ENCODE measurements at places on chromosomes 7 and 10. TPM values are rescaled to one million over a fixed set of nuclear protein-coding genes. Genes with fewer than 3 reads are reported as not detected.

DNA sequence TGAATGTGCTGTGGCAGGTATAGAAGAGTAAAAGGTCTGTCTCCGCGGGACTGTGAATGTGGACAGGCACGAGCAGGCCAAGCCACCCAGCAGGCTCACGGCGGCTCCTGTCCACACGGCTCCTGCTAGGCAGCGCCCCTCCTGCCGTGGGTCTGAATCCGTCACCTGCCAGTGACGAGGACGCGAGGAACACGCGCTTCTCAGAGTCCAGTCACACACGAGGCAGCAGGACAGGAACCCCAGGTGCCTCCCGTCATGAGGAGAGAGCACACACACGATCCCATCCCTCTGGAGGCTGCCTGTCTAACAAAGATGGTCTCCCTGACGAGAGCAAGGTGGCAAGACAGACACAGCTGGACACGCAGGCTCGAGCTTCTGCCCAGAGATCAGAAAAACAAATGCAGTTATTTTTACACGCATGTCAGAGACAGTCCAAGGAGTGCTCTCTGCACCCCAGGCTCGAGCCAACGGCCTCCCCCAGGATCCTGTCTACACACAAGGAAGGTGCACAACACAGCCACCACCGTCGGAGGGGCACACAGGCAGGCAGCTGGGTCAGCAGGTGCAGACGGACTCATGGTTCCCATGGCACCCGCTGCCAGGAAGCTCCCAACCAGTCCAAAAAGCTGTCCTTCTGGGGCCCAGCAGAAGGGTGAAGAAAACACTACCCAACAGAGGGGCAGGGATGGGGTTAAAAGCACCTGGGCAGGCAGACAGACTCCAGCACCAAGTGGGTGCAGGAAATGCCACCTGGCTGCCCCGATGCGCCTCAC, 103.2 kb downstream of the MAD1L1 start:
- DNase-seq, result no peak

DNA sequence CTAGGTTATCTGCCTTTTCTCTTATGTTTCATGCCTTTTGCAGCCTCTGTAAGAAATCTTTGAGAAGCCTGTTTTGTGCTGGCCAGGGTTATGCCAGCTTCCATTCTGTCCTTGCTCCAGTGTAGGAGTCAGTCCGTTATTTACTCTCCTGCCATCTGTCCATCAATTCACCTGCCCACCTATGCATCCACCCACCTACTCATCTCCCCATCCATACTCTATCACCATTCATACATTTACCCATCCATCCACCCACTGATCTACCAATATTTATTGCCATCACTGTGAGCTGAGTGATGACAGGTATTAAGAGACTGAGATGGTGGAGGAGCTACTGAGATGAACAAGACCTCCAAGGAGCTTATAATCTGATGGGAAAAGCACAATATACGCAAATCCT, 12.7 kb upstream of the PPIF start:
- DNase-seq, result no peak

GRCh38 chr10:108872854-108873253, 1050.5 kb downstream of the XPNPEP1 start:
- DNase-seq, result no peak

GRCh38 chr7:46741938-46742540, 821.0 kb upstream of the IGFBP3 start:
- DNase-seq, result no peak

GRCh38 chr10:86373251-86373650, 6.7 kb upstream of the GRID1 start:
- no peak for DNase-seq

The SUN3 gene
- total RNA-seq, result not detected

- DNase-seq, result no peak
Observed at GRCh38 chr10:112520914-112521313, 73.9 kb downstream of the VTI1A start.

The MSRB2 gene
- total RNA-seq, result 25.0 TPM

- peak; percentile 87 for DNase-seq
Observed at GRCh38 chr10:79162861-79163665, 94.3 kb downstream of the ZMIZ1 start.

DNA sequence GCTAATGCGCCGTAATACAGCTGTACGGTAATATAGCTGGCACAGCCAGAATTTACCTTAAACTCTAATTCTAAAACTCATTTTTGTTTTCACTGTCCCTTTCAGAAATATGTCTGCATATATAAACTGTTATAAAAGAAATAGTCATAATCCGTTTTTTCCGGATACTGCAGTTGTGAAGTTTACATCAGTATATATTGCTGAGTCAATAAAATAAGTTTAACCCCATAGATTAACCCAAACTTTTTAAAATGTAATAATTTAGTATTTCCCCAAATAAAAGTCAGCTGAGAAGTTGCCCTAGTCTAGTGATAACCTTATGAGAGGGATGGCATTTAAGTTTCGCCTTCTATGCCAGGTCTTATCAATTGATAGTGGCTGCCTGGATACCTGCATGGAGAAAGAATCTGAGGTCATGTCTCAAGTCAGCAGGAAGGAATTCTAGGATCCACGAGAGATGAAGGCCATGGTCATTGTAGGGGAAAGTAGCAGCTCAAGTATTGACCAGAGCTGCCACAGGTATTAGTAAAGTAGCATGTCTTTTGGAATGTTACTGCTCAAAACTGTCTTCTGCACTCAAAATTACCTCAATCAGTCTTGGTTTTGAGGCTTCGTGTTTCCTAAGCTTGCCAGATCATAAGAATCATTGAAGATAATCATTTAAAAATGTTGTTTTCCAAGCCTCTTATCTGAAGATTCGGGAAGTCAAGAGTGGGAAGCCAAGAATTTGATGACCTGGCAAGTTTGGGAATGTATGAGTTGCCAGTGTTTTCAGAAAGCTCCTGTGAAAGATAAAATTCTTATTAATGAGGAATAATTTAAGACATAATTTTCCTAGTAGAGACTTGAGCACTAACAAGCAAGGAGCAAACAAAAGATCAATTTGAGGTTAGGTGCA, 10.8 kb downstream of the PRPS1L1 start:
- no peak for DNase-seq

The WEE2 gene
- total RNA-seq, result not detected

GRCh38 chr7:103395071-103395470, 47.6 kb downstream of the PSMC2 start:
- no peak for DNase-seq

DNA sequence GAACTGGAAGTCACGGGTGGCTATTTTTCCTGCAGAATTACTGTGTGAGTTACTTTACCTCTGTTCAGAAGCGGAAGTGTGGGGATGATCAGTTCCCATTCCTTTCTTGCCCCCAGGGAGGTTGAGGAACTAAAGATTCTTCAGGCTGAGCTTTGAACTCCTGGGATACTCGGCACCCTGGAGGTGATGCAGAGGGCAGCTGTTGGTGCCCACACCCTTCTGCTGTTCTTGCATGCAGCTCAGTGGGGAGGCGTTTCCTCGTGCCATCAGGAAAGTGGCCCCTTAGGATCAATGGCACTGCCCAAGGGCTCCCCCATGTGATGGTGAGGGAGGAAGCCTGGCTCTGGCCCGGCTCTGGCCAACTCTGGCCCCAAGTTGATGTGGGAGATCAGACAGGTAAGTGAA, 44.7 kb upstream of the MXI1 start:
- DNase-seq, result no peak

- no peak for DNase-seq
Observed at GRCh38 chr10:118785551-118785950, 30.8 kb upstream of the CACUL1 start.

DNA sequence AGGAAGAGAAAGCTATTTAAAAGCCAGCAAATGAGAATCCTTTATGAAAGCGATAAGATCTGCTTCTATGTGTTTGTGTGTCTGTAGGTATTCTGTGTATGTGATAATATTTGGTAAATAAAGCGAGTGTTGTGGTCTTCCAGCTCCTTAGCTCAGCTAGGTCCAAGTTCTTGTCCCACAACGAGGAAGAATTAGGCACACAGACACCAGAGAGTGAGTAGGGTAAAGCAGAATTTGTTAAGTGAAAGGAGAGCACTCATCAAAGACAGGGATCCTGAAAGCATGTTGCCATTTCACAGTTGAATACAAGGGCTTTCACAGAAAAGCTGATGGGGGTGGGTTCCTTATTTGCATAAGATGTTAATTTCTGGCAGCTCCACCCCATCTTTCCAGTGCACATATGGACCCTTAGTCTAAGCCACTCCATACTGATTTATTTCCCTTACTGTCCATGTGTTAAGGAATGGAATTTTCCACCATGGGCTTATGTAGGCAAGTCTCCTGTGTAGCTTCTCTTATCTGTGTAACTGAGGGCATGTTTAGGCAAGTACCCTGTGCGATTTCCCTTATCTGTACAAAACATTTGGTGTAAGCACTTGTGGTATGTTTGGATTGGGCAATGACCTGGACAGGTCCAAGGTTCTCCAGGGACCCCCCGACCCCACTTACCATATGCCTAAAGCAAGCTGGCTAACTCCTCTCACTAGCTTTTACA, 165.9 kb upstream of the VIPR2 start:
- DNase-seq, result no peak

- DNase-seq, result no peak
Observed at GRCh38 chr7:150556521-150557138, 10.6 kb upstream of the GIMAP4 start.

The ZFYVE27 gene
- total RNA-seq, result 32.6 TPM

GRCh38 chr10:63611078-63611477, 89.9 kb downstream of the REEP3 start:
- peak; percentile 71 for DNase-seq

The C10orf67 gene
- 0.25 TPM for total RNA-seq

DNA sequence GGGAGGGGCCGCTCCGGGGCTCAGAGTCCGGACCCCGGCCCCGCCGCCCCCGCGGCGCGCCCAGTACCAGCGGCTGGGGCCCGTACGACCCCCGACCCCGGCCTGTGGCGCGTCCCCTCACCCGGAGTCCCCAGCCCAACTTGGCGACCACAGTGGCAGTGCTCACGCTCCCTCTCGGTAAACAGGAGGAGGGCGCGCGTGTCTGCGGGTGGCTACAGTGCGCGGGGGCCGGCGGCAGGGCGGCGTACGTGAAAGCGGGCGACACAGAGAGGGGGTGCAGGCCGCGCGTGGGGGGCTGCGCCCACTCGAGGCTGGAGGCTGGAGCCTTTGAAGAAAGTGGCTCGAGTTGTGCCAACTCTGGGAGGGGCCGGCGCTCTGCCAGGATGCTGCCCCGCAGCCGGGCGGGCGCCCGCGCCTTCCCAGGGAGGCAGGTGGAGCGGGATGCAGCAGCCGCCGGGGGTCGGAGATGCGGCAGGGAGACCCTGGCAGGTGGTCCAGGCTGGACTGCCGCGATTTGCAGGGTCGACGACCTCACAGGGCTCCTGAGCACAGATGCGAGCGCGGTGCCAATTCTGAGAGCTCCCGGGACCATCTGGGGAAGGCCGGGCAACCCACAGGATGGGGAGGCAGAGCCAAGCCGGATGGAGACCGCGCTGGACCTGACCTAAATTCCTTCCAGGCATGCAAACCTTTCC, 655 bp downstream of the PTPRE start:
- DNase-seq, result peak; percentile 76

- no peak for DNase-seq
Observed at GRCh38 chr10:95873651-95874050, 34.1 kb upstream of the CC2D2B start.

- peak; percentile 15 for DNase-seq
Observed at GRCh38 chr7:39507866-39508551, 58.2 kb upstream of the YAE1 start.

DNA sequence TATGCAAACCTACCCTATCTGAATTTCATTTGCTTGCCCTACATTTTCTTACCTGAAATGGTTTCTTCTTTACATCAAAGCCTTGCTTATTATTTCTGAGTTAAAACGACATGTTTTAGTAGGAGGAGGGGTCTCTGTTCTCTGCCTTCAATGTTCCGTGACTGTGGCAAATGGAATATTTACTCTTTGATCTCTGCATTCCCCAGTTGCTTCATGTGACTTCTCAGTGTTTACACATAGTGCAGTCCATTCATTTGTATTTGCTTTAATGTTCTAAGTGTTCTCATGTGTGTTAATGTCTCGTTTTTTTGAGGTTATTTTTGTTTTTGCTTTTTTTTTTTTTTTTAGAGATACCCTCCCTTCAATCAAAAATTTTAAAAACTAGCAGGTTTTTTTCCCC, 75.8 kb downstream of the GNAI1 start:
- DNase-seq, result no peak

GRCh38 chr7:86916277-86916825, 143.1 kb downstream of the ELAPOR2 start:
- DNase-seq, result no peak

Data from GM23248 (cell line).